ENCODE measurements at places on chromosomes 7 and 10.

DNA sequence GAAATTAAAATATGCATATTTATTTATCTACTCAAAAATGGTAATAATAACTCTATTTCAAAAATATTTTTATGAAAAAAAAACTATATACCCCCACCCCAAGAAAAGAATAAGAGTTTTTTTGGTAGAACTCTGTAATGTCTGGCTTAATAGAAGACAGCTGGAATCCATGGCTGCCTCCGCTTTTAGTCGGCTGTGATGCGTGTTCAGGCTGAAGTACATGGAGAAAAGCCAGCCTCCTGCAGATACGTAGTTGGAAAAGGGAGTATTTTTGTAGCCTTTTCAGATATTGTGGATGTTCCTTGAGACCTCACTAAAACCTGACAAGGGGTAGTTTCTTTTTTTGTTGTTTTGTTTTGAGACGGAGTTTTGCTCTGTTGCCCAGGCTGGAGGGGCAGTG lies 10.0 kb downstream of the FOXK1 start:
- no peak for DNase-seq

- DNase-seq = no peak
These were observed 34.7 kb upstream of the DPYSL4 start for GRCh38 chr10:132151951-132152505.

DNA sequence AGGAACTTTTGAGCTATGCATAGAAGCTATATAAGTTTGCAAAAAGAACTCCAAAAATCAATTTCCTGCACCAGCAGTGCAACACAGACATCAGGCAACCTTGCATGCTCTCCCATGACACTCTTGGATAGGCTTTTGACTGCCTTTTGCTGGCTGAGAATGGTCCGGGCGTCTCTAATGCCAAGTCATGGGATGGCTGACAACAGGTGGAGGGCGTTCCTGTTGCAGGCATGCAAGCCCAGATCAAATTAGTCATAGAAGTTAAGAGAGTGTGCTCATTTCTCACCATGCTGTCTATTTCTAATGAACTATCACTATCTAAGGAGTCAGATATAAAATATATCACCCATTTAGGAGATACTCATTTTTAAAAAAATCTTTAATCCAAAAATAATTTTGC lies 8.4 kb downstream of the PLCE1 start:
- DNase-seq = no peak

DNA sequence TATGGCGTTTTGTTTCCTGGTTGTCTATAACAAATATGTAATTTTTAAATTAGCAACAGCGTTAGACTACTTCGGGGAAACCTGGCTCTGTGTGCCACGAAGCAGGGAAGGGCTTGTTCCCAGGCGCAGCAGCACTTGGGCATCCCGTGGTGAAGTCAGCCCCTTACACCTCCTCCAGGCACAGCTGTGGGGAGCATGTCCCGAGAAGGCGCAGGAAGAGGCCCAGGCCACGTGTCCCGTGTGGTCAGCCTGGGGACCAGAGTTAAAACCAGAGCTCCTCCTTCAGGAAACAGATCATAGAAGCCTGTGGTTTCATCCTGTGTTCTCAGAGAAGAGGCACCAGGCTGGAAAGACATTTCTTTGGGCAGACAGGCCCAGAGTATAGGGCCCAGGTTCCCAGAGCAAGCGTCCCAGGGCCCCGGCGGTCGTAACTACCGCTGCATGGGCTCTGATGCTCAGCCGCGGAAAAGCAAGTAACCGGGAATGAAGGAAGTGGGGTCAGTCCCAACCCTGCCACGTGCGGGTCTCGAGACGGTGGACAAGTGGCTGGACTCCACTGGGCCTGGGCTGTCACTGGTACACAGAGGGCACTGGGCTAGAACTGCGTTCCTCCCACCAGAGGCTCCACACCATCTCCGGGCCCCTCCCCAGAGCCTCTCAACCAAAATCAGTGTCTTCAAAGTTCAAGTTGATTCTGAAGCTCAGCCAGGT lies 7.1 kb downstream of the NUDT1 start:
- DNase-seq = peak; percentile 99

DNA sequence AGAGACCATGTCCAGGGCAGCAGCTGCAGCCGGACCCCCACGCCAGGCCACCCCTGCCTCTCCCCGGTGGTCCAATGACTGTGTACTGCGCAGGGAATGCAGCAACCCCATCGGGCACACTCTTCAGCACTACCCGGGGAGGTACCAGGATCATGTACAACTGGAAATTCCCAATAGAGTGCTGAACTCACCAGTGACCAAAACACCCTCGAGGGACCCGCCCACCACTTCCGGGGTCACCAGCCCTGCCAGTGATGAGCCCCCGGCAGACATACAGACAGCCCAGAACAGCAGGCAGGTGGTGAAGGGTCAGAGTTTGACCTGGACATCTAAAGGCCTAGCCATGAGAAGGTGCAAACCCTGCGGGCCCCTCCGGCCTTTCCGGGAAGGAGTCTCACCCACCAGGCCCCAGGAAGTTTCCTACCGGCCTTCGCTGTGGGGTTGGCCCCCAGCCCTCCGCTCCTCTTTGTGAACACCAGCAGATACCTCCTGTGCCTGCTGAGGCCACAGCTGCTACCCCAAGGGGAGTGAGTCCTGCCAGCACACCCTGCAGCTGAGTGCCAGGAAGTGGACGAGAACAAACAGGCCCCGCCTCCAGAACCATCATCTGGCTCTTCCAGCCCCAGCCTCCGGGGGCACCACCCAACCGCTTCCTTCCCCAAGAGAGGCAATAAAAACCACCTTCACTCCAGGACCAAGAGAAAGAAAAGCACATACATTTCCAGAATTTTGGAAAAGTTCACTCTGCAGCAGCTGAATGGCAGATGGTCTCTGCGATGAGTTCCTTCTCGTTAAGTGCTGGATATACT lies 5.0 kb upstream of the ANKRD61 start:
- peak; percentile 51 for DNase-seq
